ENCODE measurements at places on chromosomes 5 and 9.

DNA sequence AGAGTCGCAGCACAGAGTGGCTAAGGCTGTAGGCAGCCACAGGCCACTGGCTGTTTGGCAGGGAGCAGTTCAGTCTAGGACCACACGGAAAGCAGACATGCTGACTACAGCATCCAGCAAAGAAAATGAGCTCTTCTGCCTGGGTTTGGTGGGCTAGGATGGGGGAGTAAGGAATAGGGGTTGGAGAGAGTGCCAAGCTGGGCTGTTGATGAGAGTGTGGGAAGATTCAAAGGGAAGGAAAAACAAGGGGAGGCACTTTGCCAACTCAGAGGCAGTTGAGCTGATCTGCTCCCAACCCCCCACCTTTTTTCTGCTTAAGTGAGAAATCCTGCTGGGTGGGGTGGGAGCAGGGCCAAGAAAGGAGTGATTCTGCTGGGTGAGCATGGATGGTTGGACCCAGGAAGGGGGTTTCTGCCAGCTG is 35.9 kb downstream of the SVEP1 start:
- DNase-seq, result no peak

GRCh38 chr5:165457859-165458481 is 1952.6 kb downstream of the MAT2B start:
- DNase-seq, result no peak

GRCh38 chr9:94076557-94076956 is 7.7 kb upstream of the PTPDC1 start:
- no peak for DNase-seq

DNA sequence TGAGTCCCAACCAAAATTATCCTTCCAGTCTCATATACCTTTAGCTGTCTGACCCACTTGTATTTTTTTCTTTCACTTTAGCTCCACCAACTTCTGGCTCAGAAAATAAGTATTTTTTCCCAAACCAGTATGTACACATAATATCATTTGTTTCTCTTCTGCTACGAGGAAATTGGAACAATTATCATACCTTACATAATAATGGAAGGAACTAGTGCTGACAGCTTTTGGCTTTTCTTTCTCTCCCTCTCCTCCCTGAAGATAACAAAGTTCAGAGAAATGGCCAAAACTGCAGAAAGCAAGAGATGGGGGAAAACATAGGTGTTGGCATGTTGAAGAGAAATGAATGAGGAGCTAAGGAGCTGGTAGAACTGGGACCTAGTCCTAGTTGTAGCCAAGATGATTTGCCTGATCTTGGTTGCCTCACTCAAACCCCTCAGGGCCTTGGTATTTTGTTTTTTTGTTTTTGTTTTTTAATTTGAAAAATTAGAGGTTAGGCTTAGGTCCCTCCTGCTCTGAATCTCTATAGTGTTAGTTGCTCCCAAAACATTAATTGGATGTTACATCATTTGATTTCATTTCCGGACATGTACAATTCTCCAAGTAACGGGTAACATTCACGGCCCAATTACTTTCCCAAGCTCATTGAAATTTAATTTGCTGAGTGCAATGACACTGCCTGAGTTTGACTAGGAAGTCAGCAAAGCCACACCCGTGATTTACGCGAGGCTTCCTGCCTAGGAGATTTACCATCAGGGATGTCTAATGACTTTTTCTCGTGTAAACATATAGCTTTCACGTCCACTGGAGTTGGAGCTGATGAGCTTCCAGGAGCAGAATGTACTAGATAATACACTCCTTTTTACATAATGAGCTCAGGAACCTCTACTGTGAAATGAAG is 291.6 kb downstream of the TLE1 start:
- no peak for DNase-seq

DNA sequence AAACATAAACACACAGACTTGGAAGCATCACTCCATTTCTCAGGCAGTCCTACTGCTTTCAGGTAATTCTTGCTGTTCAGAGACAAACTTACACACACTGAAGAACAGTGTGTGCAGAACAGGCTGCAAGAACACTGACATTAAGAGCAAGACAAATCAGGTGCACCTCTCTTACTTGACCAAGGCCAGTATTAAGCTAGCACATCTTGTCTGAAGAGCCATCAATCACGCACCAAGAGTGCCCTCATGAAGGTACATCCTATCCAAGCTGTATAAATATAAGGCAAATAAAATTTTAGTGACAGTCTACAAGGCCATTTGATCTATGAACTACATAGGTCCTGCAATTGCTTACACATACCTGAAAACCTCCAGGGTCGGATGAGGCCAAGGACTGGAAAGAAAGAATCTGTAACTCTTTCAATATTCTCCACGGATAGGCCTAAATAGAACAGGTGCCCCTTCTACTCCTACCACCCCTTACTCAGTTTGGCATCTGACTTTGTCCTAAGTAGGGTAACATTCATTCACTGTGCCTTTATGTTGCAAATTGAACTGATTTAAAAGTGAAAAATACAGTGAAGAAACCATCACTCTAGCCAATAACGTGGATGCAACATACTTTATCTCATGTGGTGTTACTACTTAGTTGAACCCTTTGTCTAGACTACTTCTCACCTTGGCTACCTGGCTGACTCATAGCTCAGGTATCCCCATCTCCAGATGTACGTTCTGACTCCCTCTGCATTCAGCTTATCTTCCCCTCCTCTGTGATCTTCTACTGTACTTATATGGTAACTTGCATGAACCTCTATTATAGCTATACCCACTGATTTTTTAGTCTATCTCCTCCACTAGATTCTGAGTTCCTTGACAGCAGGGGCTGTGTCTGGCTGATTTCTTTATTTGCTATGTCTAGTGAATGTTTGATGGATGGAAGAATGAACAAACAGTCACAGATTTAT is 256.3 kb downstream of the KIAA0825 start:
- no peak for DNase-seq

- DNase-seq, result no peak
Measured at GRCh38 chr5:37787742-37788141, 52.1 kb downstream of the GDNF start.

GRCh38 chr5:174556756-174557155 is 167.6 kb upstream of the MSX2 start:
- no peak for DNase-seq

DNA sequence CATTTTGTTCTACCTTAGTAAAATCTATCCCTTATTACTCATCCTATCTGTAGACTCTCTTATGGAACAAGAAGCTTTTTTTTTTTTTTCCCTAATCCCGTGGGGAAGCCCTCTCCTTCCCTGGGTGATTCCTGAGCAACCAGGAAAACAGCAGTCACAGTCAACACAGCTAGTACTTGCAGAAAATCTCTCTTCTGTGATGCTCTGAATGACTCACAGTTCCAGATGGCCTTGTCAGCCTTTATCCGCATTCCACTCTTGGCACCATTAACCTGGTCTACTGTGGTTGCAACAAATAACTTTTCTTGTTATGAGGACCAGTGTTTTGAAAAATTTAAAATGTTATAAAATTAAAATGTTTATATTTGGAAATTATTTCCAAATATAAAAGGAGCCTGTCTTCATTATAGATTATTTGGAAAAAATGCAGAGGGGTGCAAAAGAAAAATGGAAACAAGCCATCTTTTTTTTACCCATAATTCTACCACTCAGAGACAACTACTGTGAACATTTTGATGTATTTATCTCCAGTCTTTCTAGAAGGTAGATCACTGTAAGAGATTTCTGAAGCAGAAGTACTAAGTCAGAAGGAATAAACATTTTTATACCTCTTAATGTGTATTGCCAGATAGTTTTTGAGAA is 486.7 kb downstream of the RAB3C start:
- no peak for DNase-seq

- DNase-seq, result no peak
Measured at GRCh38 chr5:139760066-139761056, 35.2 kb upstream of the PSD2 start.

DNA sequence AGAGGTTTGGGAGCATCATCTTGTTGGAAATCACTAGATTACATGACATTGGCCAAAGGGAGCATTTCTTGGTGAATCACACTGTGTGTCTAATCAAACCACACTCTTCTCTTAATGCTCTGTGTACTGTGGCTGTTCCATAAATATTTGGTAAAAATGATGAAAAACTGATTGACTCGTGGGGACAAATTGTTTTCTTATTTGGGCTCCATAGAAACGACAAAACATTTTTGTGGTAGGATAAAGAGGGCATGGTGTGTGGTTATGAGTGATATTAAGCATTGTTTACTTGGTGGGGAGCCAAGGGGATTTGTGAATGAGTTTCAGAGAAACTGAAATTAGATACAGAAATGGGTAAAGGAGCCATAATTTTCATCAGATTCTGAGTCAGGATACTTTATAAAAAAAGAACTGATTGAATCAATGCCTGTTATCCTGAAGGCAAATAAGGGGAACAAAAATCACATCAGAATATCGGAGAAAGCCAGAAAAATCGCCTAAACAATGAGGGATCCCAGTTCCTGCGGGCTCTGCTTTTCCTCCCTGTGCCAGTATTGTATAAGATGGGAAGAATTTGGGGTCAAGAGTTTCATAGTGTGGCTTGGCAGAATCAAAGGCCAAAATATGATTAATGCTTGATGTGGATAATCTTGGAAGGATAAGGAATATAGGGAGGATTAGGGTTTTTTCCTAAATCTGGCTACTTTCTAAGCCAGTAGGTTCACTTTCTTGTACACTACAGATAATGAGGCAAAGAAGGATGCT is 33.3 kb downstream of the FBXL7 start:
- no peak for DNase-seq

- no peak for DNase-seq
Measured at GRCh38 chr5:38273626-38274025, 15.3 kb downstream of the EGFLAM start.

GRCh38 chr9:16521868-16522411 is 348.5 kb downstream of the BNC2 start:
- DNase-seq, result no peak

- DNase-seq, result no peak
Measured at GRCh38 chr5:140881889-140882590, at the start of gene PCDHA13. PCDHA13 (plus strand) TSS chr5:140882124; CDS start chr5:140882269, 145 bp downstream.

DNA sequence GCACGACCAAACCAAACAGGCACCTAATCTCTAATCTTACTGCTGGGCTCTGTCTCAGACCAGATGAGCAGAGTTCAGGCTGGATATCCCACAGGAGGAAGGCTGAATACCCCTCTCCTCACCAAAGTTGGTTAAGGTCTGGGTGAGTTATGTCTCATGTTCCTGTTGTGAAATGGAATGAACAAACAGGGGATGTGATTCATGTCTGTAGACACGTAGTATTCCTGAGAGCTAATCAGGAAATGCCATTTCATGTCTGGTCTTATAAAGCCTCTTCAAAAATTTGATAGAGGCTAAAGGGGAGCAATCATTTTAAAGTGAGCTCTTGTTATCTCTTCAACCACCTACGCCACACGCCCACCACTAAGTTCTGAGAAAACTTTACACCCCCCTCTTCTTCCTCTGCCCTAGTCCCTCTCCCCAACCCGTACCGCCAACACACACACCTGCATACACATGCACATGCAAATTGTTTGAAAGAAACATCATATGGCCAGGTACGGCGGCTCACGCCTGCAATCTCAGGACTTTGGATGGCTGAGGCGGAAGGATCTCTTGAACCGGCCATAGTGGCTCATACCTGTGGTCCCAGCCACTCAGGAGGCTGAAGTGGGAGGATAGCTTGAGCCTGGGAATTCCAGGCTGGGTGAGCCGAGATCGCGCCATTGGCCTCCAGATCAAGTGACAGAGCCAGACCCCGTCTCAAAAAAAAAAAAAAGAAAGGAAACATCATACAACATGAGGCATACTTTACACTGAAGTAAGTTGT is 69.8 kb upstream of the RAI14 start:
- DNase-seq, result no peak

GRCh38 chr9:36704148-36704547 is 131.5 kb downstream of the MELK start:
- DNase-seq, result no peak

- DNase-seq, result no peak
Measured at GRCh38 chr5:8382456-8382855, 513.5 kb downstream of the MTRR start.

DNA sequence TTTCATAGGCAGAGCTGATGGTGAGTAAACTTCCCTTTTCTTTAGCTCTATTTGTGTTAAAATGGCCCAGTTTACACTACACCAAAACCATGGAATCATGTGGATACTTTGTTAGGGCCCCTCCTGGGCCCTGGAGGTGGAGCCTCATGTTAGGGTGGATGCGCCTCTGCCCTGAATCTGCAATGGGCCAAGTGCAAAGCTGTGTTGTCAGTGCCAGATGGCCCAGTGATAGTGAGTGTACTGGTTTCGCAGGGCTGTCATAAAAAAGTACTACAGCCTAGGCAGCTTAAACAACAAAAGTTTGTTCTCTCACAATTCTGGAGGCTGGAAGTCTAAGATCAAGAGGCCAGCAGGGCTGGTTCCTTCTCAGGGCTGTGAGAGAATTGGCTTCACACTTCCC is 64.8 kb downstream of the HSPA4 start:
- DNase-seq, result no peak

DNA sequence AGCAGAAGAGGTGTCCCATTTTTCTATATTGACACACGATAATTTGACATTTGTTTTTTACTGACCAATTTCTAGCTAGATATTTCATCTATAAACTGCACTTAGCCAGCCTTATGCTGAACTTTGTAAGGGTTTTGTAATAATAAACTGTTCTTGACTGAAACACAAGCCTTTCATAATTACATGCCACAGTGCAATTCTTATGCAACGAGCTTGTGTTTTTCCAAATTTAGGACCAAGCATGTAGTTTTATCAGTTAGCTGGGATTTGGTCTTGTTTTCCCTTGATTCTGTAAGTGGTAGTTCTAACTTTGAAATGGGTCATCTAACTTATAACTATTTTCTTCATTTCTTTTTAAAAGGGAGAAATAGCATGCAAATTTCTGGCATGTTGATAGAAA is 1.3 kb upstream of the LURAP1L start:
- no peak for DNase-seq

DNA sequence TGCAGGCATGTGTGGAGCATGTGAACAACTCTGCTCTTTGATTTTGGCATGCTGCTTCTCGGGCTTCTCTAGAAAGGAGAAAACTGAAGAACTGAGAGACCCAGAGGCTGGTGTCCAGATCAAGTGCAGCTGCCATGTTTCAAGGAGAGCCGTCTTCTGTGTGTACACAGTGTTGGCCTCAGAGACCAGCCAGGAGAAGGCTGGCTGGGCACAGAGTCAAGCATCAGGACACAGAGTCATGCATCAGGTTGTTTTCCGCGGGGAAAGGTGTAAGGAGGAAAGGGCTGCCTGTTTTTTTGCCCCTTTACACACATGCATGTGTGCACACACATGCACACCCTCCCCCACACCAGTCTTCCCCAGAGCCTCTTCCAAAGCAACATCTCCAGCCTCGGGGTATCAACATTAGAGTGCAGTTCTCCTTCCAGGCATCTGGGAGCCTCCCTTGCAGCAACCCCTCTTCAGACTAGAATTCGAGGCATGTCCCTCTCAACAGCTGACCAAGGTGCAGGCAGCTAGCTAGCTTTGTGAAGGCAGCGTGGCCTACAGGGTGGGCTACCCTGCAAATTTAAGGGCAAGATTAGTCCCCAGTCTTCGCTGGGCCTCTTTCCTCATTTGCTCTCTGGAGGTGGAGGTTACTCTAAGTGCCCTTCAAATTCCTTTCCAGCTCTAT is 180.9 kb downstream of the AOPEP start:
- no peak for DNase-seq

DNA sequence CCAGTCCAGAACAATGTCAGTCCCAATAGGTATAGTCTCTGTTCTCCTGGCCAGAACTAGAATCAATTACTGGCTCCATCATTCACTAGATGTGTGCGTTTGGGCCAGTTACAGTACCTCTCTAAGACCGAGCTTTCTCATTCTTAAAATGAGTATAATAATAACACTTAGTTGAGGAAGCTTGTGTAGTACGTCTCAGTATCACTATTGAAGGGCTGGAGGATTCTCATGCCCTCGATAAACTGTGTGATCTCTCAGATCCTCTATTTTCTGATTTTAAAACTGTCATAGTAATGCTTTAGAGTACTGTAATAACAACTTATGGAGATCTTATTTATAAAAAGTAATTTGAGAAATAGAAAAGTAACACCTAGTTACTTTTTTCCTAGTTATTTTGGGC is 50.7 kb downstream of the CDKN2A start:
- no peak for DNase-seq

Measured in activated effector memory CD4-positive, alpha-beta T cell treated with Interleukin-2 at 50 U/mL for 16 hours (primary cell).